ENCODE measurements at places on chromosomes 2 and 18.

DNA sequence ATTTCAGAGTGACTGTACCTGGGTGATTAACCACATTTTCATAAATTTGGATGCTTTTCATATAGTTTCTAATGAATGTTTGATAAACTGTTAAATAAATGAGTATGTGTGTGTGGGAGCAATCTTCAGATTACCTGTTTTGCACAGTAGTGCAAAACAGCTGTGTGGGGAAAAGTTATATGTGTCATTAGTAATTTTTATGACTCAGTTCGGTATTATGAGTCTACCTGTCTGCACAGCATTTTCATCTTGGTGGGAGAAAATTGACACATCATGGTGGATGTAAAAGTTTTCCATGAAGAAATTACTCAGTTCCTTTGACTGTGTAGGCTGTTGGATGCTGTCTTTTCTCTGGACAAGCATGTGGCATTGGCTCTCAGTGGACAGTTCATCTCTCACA, 43.8 kb downstream of the LTBP1 start:
- DNase-seq: no peak

DNA sequence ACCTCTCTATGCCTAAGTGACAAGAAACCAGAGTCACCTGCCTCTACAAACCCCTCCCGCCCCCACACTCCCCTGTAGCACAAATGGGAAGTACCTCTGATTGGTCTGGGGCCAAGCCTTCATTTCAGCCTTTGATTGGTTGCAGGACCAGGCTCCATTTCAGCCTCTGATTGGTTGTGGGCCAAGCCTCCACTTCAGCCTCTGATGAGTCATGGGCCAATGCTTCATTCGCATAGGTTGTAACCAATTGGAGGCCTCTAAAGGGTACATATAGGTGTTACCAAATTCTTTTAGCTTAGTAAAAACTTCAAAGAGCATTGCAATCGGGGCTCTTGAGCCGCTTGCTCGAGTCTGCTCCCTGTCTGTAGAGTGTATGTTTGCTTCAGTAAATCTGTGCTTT, 25.0 kb downstream of the CCDC102B start:
- DNase-seq: no peak

DNA sequence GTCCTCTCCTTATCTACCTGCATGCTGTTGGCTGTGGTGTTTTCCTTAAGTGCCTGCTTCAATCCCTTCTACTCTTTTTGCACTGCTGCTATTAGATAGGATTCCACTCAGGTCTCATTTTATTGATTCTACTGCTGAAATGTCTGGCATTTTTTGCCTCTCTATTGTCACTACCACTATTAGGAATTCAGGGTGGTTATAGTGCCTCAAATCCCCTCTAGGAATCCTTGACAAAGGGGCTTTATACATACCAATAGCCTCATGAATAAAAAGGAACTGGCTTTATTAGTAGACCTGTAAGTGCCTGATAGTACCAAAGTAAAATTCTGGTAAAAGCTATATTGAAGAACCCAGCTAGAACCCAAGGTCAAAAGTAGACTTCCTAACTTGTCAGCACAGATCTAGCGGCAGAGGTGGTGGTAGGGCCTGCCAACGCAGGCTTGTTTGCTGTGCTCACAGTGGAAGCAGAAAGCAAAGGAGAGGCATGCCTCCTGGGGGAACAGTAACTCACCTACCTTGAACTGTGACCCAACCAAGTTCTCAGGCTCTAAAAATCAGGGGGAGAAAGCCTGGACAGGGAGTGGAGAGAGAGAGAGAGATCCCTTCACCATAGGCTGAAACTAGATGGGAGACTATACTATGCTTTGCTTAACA, 200.8 kb downstream of the RAB3GAP1 start:
- DNase-seq: no peak

GRCh38 chr2:1140389-1141003, 189.8 kb downstream of the SNTG2 start:
- DNase-seq: no peak

- DNase-seq: no peak
These were observed 463.1 kb downstream of the TSN start for GRCh38 chr2:122218596-122218995.

DNA sequence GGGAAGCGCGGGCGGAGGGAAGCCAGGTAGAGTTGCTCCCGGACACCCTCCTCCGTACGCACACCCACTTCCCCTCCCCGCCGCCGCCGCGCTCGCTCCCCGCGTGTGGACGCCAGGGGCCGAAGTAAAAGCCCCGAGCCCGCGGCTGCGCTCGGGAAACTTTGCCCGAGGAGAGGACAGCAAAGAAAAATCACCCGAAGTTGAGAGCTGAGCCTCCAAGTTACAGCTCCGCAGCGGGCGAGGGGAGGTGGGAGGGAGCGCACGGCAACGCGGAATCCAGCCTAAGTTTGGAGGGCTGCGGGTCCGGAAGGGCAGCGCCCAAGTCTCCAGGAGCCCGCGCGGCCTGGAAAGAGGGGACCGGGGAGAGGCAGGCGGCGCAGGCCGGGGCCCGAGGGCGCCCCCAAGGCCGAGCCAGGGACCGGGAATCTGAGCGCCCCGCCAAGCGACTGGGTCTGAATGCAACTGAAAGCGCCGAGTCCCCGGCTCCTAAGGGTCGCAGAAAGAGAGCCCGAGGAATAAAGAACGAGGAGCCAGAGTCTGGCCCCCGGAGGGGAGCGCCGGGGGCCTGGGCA, 706 bp upstream of the BCL11A start:
- DNase-seq: no peak

DNA sequence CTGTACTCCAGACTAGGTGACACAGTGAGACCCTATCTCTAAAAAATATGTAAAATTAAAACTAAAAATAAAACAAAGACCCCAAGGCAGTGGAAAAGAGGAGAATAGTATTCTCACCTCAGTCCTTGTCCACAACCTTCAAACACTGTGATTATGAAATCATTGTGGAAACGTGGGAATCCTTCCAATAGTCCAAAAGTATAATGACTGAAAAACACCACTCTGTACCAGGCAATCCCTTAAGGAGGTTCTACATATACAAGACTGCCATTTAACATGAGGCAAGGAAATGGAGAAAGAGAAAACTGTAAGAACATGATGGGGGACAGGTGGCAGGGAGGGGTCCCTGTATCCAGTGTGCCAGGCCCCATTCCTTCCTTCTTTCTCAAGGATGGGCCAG, 66.1 kb downstream of the ACVR1 start:
- DNase-seq: no peak

DNA sequence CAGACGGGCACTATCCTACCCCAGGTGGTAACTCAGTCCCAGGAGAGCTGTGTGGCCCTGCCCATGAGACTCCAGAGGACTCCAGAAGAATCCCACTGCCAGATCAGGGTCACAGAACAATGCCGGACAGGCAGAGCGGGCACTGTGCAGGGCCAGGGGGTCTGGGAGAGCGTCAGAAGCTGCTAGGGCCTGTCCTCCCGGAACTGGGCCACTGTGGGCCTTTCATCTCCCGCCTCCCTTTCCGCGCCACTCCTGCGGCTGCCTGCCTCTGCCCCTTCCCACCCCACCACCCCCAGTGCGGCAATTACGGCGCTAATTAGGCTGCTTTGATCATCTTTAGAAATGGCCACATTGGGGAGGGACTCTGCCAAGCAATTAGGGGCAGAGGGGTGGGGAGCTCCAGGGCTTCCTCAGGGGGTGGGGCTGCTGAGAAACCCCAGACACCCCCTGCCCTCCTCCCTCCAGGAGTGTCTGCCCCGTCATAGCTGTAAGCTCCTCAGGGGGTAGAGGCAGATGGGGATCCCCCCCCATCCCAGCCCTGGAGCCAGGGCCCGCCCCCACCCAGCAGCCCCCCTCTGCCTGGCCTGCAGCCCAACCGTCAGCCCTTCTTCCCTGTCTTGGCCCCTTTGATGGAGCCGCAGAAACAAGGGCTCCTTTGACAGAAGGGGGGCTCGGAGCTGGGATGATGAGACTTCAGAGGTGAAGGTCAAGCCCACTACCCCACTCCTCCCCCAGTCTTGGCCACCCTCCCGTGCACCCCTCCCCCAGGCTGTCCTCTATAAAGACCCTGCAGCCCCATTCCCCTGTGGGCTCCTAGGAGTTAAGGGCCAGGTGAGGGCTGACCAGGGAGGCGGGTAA, at the start of gene PRSS56:
Gene PRSS56 (plus strand): TSS at position 808 of the 858 bp plus-strand sequence. CDS start 211 bp downstream, outside the sequence.
- DNase-seq: no peak

GRCh38 chr2:176385838-176386237, 116.6 kb downstream of the MTX2 start:
- DNase-seq: no peak

- DNase-seq: no peak
These were observed 81.1 kb upstream of the CAVIN2 start for GRCh38 chr2:191927991-191928390.

GRCh38 chr2:6314218-6314960, 551.3 kb downstream of the CMPK2 start:
- no peak for DNase-seq

DNA sequence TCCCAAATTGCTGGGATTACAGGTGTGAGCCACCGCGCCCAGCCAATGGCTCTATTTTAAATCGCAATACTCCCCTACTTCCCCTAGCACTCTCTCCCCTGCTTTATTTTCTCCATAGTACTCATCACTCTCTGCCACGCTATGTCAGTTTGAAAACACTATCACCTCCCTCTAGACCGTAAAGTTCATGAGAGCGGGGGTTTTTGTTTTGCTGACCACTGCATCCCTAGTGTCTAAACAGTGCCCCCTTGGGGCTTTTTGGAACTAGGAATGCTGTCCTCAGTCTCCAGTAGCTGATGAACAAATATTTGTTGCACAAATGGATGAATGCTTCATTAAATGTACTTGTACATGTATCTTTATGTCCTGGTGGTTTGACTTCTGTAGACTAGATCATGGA, 44.1 kb downstream of the ATOH8 start:
- DNase-seq: no peak

DNA sequence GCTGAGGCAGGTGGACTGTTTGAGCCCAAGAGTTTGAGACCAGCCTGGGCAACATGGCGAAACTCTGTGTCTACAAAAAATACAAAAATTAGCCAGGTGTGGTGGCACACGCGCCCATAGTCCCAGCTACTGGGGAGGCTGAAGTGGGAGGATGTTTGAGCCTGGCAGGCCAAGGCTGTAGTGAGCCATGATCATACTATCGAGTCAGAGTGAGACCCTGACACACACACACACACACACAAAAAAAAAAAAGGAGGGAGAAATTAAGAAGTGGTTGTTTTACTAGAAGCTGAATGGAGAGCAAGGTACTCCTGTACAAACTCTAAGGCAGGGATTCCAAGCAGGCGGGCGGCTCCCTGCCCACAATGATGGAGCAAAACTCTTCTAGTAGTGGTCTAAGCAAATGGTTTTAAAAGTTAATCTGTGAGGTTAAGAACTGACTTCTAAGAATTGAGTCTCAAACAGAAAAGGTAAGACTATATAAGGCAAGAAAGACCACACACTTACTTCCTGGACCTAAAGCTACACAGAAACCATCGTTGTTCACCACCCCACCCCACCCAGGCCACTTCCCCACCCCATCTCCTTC, 2.6 kb downstream of the ANKRD44 start:
- no peak for DNase-seq

DNA sequence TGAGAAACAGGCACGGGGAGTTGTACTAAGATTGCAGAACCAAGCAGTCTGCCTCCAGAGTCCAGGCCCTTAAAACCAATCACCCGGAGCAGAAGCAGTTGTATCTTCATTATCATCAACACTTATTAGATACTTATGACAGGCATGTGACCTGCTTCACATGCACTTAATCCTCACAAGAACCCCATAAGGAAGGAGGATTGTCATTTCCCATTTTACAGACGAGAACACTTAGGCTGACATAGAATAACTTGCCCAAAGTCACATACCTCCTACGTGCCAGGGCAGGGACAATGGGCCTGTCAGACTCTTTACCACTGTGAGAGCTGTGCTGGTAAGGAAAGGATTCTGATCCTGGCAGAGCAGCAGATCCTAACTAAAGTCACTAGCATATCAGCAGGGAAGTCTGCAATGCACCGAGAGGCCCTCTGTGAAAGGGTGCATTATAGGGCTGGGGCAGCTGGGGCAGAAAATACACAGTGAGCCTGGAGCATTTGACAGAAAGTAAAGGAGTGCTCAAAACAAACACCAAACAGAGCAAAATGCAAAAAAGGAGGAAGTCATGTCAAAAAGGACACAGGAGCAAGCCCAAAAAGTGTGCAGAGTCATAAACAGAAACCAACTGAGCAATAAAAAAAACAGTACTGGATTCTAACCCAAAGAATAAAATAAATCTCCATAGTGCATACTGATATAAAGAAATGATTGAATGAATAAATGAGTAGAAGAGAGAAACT, 55.9 kb upstream of the SP3 start:
- DNase-seq: no peak

DNA sequence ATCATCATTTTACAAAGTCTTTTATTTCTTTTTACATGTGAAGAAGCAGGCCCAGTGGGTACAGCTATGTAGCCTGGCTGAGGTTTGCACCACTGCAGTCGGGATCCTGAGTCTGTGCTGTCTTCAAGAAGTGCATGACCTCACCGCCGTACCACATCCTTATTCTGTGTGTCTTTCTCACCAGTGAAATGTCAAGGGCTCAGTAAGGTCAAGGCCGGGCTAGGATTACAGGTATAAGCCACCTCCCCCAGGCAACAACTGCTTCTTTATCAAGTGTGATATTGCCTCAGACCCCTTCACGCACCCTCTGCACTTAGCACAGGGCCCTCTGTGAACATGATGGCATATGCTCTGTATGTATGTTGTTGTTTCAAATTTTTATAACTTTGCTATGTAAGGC, 76.7 kb downstream of the PIEZO2 start:
- DNase-seq: no peak

DNA sequence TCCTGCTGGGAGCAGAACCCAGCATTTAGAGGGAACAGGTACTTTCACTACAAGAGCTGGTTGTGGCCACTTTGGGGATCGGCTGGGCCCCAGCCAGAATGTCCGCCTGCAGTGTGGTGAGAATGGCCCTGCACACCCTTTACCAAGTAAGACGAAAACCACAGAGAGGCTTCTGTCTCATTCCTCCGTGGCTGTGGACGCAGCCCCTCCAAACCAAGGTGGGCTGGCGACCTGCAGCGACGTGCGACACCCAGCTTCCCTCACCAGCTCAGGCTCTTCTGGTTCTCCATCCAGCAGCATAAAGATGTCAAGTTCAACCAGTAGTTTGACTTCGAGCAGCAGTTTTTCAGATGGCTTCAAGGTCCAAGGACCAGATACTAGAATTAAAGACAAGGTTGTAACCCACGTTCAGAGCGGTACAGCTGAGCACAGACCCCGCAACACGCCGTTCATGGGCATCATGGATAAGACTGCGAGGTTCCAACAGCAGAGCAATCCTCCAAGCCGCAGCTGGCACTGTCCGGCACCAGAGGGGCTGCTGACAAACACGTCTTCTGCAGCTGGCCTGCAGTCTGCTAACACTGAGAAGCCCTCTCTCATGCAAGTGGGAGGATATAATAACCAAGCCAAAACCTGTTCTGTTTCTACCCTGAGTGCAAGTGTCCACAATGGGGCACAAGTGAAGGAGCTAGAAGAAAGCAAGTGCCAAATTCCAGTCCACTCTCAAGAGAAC, 56.2 kb downstream of the WDSUB1 start:
- DNase-seq: no peak

- DNase-seq: no peak
These were observed 89.8 kb downstream of the KLHL14 start for GRCh38 chr18:32683044-32683443.

DNA sequence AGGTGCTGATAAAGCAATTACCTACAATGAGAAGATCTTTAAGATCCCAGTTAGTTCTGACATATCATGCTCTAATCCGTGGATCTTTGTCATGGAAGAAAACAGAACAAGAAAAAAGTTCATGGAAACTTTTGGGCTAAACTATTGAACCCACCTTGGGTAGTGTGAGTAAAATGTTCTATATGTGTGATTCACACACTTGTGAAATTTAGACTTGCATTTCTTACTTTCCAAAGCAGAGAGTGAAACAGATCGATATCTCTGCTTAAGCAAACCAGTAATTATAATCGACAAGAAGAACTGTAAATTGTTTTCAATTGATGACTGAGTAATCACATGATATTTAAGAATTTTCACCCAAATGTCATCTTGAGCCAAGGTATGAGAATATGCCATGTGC, 214.2 kb downstream of the HRH4 start:
- DNase-seq: no peak

All from cortex of kidney (tissue), 1 donor.